ENCODE measurements at places on chromosomes 2 and 18.
A peak's percentile ranks its signal among the peaks of the same experiment; 100 is the strongest.

GRCh38 chr2:186125156-186125555 lies 360.9 kb upstream of the ZC3H15 start:
- H3K4me3 ChIP-seq = no peak overlapping the region
- H3K36me3 ChIP-seq = no peaks in the 10 kb centered on the region
- DNase-seq = no peak
- peaks cover 5% of the 10 kb centered on the region for H3K4me1 ChIP-seq

DNA sequence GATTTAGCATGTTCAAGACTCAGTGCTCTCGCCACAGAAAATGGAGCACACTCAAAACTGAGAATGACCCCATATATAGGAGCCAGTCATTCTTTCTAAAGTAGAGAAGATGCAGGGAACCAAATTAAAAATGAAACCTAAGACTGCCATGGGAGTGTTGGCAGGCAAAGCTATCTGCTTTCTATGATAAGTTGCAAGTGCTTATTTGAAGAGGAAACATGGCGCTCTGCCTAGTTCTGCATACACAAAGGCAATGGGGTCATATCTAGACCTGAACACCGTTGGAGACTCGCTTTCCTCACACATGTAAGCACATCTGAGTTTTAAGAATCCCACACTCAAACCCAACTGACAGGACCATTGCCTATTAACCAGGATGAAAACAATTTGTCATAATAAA lies 292.5 kb downstream of the ALK start:
- no peak for DNase-seq
- H3K36me3 ChIP-seq = no peaks in the 10 kb centered on the region
- H3K4me3 ChIP-seq = no peak overlapping the region

- H3K36me3 ChIP-seq = no peaks in the 10 kb centered on the region
- no peak overlapping the region for H3K27ac ChIP-seq
- H3K4me3 ChIP-seq = no peak overlapping the region
- DNase-seq = no peak
- H3K27me3 ChIP-seq = no peaks in the 10 kb centered on the region
Observed at GRCh38 chr2:65813631-65814173, 381.3 kb upstream of the SPRED2 start.

DNA sequence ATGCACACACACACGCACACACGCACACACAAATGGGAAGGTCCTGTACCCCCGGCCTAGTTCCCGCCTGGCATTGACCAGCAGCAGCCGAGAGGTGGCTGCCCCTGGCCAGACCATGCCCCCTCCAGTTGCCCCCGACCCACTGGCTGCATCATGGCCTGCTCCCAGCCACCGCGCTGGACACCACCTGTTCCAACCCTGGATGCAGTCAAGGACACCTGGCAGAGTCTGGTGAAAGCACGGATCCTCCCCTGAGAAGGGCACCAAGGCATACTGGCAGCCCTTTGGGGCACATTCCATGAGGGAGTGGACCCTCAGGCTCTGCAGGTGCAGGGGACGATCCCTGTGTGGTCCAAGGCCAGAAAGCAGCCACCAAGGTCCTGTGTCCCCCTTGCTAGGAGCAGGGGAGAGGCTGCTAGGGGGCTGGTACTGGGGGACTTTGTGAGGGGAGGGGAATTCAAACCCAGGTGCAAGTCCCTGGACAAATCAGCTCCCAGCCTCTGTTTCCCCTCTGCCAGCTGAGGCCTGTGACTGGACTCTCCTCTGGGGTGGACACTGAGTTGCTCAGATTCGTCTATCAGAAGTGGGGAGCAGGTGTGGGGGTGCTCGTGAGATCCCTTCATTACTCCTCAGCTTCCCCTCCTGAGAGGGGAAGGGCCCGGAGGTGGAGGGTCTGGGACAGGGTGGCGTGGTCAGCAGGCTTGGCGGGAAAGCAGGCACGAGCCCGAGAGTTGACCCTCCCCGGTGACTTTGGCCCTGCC lies 3.5 kb downstream of the ESPNL start:
- H3K4me3 ChIP-seq = no peak overlapping the region
- no peak overlapping the region for H3K27ac ChIP-seq
- no peaks in the 10 kb centered on the region for H3K27me3 ChIP-seq
- H3K4me1 ChIP-seq = peaks cover 6% of the 10 kb centered on the region

- no peaks in the 10 kb centered on the region for H3K4me1 ChIP-seq
- no peaks in the 10 kb centered on the region for H3K27me3 ChIP-seq
- no peak for DNase-seq
- no peak overlapping the region for H3K27ac ChIP-seq
- no peak overlapping the region for H3K4me3 ChIP-seq
Observed at GRCh38 chr2:25539136-25539535, 134.2 kb downstream of the DTNB start.

GRCh38 chr2:109689182-109689930 lies 75.2 kb downstream of the SOWAHC start:
- no peaks in the 10 kb centered on the region for H3K36me3 ChIP-seq
- no peaks in the 10 kb centered on the region for H3K27me3 ChIP-seq
- H3K4me3 ChIP-seq = no peak overlapping the region
- no peak for DNase-seq

DNA sequence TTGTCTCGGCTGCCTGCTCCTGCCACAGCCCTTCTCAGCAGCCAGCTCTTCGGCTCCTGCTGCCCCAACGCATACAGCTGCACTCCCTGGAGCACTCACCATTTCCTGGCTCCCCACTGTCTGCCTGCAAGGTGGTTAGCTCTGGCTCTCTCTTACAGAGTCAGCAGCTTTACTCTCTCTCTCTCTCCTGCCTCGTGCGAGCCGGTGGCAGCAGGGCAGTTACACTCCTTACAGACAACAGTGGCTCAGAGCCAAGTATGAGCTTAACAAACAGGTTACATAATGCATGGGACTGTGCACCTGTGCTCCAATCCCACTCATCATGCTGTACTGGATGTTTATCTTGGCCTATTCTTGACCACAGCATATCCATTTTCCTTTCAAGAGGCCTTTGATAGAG lies 47.4 kb upstream of the DNAJC10 start:
- no peak overlapping the region for H3K27ac ChIP-seq
- no peak for DNase-seq
- H3K27me3 ChIP-seq = no peaks in the 10 kb centered on the region
- H3K36me3 ChIP-seq = no peaks in the 10 kb centered on the region
- no peaks in the 10 kb centered on the region for H3K4me1 ChIP-seq
- H3K4me3 ChIP-seq = no peak overlapping the region

DNA sequence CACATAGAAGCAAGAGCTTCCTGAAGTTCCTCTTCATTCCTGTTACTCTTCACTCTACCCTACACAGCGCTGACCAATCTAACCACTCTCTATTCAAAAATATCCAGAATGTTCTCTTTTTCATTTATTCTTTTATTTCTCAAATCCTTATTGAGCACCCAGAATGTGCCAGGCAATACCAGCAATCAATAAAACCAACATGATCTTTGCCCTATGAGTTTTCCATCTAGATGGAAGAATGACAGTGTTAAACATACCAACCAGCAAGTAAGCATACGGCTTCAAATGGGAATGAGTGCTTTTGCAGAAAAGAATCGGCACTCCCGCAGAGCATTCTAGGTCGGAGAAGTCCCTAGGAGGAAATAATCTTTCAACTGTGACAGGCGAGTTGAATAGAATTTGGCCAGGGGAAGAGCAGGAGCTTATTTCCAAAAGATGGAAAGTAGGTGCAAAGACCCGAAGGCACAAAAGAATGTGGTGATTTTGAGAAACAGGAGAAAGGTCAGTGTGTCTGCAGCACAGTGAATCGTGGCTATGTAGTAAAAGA lies 217.8 kb upstream of the MEIS1 start:
- H3K4me1 ChIP-seq = 0 out of 2 replicates have a peak, but pooled peaks cover under 1% of the 10 kb centered on the region
- H3K27me3 ChIP-seq = no peaks in the 10 kb centered on the region
- no peak overlapping the region for H3K27ac ChIP-seq
- no peaks in the 10 kb centered on the region for H3K36me3 ChIP-seq

- H3K27me3 ChIP-seq = 0 out of 2 replicates have a peak, but pooled peaks cover 3% of the 10 kb centered on the region
- no peak for DNase-seq
- no peaks in the 10 kb centered on the region for H3K36me3 ChIP-seq
- H3K4me1 ChIP-seq = peaks cover 5% of the 10 kb centered on the region
- no peak overlapping the region for H3K27ac ChIP-seq
Observed at GRCh38 chr2:174014699-174015070, 49.5 kb upstream of the SP3 start.

- peak; percentile 64 for DNase-seq
- no peaks in the 10 kb centered on the region for H3K27me3 ChIP-seq
- no peak overlapping the region for H3K4me3 ChIP-seq
- H3K27ac ChIP-seq = no peak overlapping the region
Observed at GRCh38 chr2:231191896-231192872, 6.2 kb upstream of the ARMC9 start.

DNA sequence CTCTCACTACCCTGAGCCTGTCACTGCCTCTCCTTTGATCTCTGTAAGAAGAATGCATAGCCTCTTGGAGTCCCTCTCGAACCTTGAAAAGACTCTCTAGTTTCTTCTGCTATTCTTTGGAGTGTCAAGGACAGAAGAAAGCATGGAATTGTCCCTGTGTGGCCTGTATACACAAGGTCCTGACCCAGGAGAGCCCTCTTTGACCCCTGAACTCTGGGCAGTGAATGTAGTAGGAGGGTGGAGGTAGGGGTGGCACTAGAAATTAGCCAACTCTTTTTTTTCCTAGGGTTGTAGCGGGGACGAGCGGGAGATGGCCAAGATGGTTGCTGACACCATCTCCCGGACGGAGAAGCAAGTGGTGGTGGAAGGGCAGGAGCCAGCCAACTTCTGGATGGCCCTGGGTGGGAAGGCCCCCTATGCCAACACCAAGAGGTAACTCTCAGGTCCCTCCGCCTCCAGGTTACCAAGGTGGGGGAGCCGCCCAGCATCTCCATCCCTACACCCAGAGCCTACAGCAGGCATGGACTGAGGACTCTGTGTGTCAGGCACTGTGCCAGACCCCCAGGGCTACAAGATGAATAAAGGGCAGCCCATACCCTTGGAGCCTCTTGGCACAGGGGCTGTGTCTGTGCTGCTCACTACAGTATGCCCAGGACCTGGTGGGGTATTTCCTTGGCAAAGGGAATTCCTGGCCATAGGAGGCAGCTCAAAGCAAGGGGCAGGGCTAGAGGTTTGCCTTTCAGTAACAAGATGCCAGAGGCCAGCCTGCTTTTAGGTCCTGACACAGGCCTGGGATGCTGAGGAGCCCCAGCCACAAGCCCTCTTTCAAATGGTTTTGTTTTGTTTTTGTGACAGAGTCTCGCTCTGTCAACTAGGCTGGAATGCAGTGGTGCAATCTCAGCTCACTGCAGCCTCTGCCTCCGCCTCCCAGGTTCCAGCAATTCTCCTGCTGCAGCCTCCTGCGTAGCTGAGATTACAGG lies 16.4 kb downstream of the VIL1 start:
- DNase-seq = no peak
- H3K36me3 ChIP-seq = no peaks in the 10 kb centered on the region
- no peaks in the 10 kb centered on the region for H3K4me1 ChIP-seq
- no peak overlapping the region for H3K27ac ChIP-seq
- no peaks in the 10 kb centered on the region for H3K27me3 ChIP-seq

GRCh38 chr2:158845859-158846258 lies 50.7 kb downstream of the DAPL1 start:
- no peaks in the 10 kb centered on the region for H3K27me3 ChIP-seq
- no peak overlapping the region for H3K27ac ChIP-seq
- H3K36me3 ChIP-seq = no peaks in the 10 kb centered on the region
- DNase-seq = no peak
- no peak overlapping the region for H3K4me3 ChIP-seq

DNA sequence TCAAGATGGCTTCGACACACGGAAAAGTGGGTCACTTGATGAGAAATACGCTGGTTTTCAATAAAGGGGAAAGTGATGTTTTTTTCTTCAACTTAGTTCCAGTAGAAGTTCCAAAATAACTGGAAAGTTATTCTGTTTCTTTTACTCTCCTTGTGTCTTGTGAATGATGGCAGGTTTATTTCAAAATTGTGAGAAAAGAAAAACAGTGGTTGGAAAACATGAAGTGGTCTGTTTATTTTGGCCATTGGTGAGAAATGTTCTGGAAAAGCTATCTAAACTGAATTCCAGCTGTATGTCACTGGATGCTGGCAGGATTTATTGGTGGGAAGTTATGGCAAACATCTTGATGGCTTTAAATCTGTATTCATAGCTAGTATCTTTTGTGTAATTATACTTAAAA lies 484.1 kb downstream of the DCC start:
- peaks cover 28% of the 10 kb centered on the region for H3K27me3 ChIP-seq
- DNase-seq = no peak
- no peak overlapping the region for H3K4me3 ChIP-seq
- H3K4me1 ChIP-seq = no peaks in the 10 kb centered on the region
- no peaks in the 10 kb centered on the region for H3K36me3 ChIP-seq
- H3K27ac ChIP-seq = no peak overlapping the region

DNA sequence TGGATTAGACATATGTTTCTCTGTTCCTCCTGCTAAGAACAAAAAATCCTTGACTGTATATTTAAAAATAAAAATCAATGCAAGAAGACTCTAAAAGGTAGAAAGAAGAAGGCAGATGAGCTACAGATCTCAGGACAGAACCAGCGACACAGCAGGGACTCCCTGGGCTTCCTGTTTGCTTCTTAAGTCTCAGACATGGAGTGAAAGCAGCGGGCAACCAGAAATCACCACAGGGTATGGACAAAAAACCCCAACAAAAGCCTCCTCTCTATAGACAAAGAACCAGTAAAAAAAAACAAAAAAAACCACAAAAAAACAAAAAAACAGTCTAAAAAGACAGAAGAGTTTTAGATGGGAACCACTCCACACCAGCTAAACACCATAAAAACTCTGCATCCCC lies 971.0 kb upstream of the GYPC start:
- H3K4me3 ChIP-seq = no peak overlapping the region
- H3K36me3 ChIP-seq = no peaks in the 10 kb centered on the region
- no peaks in the 10 kb centered on the region for H3K4me1 ChIP-seq
- no peak for DNase-seq

- H3K4me3 ChIP-seq = no peak overlapping the region
- no peaks in the 10 kb centered on the region for H3K27me3 ChIP-seq
- H3K36me3 ChIP-seq = no peaks in the 10 kb centered on the region
- DNase-seq = no peak
- H3K4me1 ChIP-seq = no peaks in the 10 kb centered on the region
Observed at GRCh38 chr18:52077251-52077983, 262.6 kb upstream of the DCC start.

- H3K4me1 ChIP-seq = no peaks in the 10 kb centered on the region
- no peak overlapping the region for H3K27ac ChIP-seq
- H3K36me3 ChIP-seq = no peaks in the 10 kb centered on the region
- no peaks in the 10 kb centered on the region for H3K27me3 ChIP-seq
- peak; percentile 70 for DNase-seq
- H3K4me3 ChIP-seq = no peak overlapping the region
Observed at GRCh38 chr2:62293490-62294271, 97.8 kb downstream of the B3GNT2 start.

DNA sequence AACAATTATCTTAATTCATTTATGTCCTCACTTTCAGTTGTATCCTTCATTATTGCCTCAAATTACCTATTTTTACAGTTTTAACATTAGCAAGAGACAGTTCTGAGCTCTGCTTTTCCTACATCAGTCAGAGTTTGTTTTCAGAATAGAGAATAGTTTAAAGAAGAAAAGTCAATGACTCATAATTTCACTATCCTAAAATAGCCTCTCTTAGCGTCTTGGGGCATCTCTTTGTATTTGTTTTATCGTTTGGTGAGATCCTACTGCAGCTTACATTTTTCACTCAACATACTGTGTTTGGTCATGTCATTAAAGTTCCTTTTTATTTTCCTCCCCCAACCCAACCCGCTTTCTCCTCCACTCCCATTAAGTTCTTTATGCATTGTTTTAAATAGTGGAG lies 3.8 kb downstream of the SEC11C start:
- H3K27ac ChIP-seq = no peak overlapping the region
- H3K4me3 ChIP-seq = no peak overlapping the region
- H3K27me3 ChIP-seq = no peaks in the 10 kb centered on the region
- no peaks in the 10 kb centered on the region for H3K36me3 ChIP-seq
- no peak for DNase-seq

GRCh38 chr2:216956820-216957493 lies 97.1 kb upstream of the TNP1 start:
- no peaks in the 10 kb centered on the region for H3K4me1 ChIP-seq
- no peaks in the 10 kb centered on the region for H3K36me3 ChIP-seq
- H3K27me3 ChIP-seq = no peaks in the 10 kb centered on the region
- no peak overlapping the region for H3K4me3 ChIP-seq
- H3K27ac ChIP-seq = no peak overlapping the region
- DNase-seq = no peak
